DMS79 treated with DMSO at 0.1 percent for 48 hours (cell line): ENCODE measurements at places on chromosomes 6 and 20.
A peak's percentile ranks its signal among the peaks of the same experiment; 100 is the strongest.

- DNase-seq, result no peak
These were observed 124.6 kb downstream of the FOXA2 start for GRCh38 chr20:22459754-22460153.

GRCh38 chr6:108559097-108559883, 1.4 kb upstream of the FOXO3 start:
- DNase-seq, result peak; percentile 44

DNA sequence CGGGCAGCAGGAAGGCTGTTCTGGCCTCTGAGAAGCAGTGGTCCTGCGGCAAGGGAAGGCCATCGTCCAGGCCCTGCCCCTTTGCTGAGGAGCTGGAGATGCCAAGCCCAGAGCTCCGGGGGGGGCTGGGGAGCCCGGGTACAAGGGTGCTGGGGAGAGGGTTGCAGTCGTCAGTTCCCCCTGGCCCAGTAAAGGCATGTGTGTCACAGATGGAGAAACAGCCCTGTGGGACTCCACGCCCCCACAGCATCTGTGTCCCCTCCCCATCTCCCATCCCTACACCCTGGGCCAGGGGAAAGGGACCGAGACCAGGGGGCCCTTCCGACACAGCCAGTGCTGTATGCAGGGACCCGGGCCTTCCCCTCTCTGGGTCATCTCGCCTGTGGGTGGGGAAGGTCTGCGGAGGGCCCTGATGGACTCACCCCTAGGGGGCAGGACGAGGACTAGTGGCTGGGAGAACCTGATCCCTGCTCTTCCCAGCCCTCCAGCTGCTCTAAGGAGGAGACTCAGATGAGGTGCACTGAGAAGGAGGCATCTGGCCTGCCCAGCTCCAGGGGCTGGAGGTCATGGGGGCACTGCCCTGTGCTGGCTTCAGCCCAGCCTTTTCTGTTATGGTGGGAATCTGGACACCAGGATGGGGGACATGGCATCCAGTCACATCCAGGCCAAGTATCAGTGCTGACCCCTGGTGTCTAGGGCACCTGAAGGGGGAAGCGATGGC, 609 bp downstream of the MYL9 start:
- no peak for DNase-seq

GRCh38 chr20:59481067-59481466, 123.3 kb upstream of the PHACTR3 start:
- DNase-seq, result no peak

GRCh38 chr6:108993876-108994275, 100.8 kb downstream of the SESN1 start:
- no peak for DNase-seq

GRCh38 chr6:108222504-108222903, 38.3 kb downstream of the SNX3 start:
- DNase-seq, result no peak

GRCh38 chr6:41413250-41413649, 77.8 kb downstream of the NCR2 start:
- DNase-seq, result no peak

- DNase-seq, result no peak
These were observed 4.9 kb downstream of the SMPD2 start for GRCh38 chr6:109445382-109445781.

DNA sequence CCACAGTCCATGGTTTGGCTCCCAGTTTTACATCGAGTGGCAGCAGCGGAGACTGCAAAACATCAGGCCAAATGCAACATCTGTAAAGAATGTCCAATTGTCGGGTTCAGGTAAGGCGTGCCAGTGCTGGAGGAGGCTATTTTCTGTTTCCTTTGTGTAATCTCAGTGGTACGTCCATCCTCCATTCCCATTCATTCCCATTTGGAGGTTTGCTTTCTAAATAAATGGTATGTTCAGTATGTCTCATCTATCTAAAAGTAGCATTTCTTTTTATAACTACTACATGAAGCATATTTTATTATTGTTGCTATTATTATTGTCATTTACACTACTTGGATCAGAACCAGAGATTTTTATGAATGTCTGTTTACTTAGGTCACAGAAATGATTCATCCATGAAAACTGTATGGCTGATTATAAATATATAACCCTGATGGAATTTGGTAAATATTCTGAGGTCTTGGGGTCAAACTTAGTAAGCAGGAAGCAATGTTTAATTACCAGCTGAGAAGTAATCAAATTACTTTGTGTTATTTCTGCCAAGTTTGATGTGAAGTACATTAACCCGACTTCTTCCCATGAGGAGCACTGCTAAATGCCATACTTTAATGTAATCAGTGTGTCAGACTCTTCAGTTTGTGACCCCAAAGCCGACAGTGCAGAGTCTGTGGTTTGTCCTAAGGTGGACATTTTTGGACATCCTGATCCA, 512.9 kb downstream of the UTRN start:
- no peak for DNase-seq
